Chondrocyte (in vitro differentiated cells): ENCODE measurements at places on chromosomes 12 and 14. TPM values are rescaled to one million over a fixed set of nuclear protein-coding genes. Genes with fewer than 3 reads are reported as not detected.
A peak's percentile ranks its signal among the peaks of the same experiment; 100 is the strongest.

DNA sequence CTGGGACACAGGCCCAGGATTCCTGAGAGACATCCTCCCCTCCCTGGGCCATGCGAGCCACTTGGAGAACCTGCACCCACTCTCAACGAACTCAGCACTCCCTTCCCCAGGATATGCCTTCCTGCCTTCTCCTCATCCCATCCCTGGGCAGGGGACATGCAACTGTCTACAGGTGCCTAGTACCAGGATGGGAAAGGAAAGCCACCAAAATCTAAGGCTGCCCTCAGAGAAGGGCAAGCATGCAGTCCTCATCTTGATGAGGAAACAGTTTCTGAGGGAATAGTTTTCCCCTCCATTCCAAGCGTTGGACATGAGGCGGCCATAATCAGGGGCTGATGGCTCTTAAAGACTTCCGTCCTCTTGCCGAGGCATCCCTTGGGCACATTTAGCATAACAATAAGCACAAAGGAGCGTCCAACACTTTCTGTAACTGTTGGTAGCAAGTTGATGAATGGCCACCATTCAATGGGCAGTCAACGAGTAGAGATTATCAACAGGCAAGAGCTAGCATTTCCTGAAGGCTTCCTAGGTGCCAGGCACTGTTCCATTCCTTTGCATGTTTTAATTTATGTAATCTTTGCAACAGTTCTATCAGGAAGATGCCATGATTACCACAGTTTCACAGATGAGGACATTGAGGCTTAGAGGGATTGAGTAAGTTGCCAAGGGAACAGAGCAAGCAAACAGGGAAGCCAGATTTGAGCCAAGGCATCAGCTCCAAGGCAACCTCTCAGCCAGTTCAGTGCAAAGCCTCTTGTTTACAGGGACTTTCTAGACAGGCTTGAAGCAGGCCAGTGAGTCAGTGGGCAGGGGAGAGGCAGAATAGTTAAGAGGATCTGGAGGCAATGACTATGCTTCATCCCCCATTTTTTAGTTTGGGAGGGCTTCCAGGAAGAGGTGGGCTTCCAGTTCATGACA lies 105.1 kb downstream of the SINHCAF start:
- peaks cover 43% of the 10 kb centered on the region for H3K27me3 ChIP-seq
- no peaks in the 10 kb centered on the region for H3K4me1 ChIP-seq
- DNase-seq: no peak
- peaks cover 3% of the 10 kb centered on the region for H3K36me3 ChIP-seq
- H3K27ac ChIP-seq: no peak overlapping the region

GRCh38 chr14:101377069-101377468 lies 184.2 kb upstream of the DIO3 start:
- H3K27me3 ChIP-seq: peaks cover 36% of the 10 kb centered on the region
- H3K36me3 ChIP-seq: peaks cover 1% of the 10 kb centered on the region
- no peak overlapping the region for H3K27ac ChIP-seq
- DNase-seq: no peak
- H3K4me1 ChIP-seq: peaks cover 3% of the 10 kb centered on the region
- no peak overlapping the region for H3K4me3 ChIP-seq

DNA sequence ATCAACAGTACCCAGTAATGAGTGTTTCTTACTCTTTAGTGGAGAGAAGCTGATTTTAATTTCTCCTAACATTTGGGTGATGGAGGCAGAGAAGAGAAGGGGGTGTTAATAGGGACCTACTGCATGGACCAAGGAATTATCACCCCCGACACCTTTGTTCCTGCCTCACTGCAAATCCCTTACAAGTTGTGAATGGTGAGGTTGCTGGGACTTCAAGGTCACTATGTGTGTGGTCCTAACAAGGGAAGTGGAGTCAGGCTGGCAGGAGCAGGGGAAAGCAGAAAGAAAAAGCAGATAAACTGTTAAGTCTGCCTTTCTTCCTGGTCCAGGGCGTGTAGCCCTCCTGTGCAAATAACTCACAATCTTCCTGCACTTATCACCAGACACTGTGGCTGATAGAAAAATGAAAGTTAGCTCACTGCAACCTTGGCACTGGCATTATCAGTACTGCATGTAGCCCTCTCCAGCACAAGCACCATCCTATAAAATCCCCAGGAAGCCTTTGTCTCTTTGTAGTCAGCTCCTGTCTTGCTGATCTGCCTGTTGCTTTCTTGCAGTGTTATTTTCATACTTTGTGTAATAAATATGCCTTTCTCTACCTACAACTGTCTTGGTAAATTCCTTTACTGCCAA lies 112.3 kb upstream of the DNM1L start:
- DNase-seq: no peak
- no peak overlapping the region for H3K4me3 ChIP-seq
- no peak overlapping the region for H3K27ac ChIP-seq
- H3K27me3 ChIP-seq: no peaks in the 10 kb centered on the region
- H3K4me1 ChIP-seq: peaks cover 23% of the 10 kb centered on the region

- no peak overlapping the region for H3K27ac ChIP-seq
- no peak for DNase-seq
- H3K4me1 ChIP-seq: no peaks in the 10 kb centered on the region
- no peak overlapping the region for H3K4me3 ChIP-seq
- no peaks in the 10 kb centered on the region for H3K36me3 ChIP-seq
- H3K27me3 ChIP-seq: no peaks in the 10 kb centered on the region
Measured at GRCh38 chr14:105260959-105261358, 12.6 kb downstream of the BTBD6 start.

DNA sequence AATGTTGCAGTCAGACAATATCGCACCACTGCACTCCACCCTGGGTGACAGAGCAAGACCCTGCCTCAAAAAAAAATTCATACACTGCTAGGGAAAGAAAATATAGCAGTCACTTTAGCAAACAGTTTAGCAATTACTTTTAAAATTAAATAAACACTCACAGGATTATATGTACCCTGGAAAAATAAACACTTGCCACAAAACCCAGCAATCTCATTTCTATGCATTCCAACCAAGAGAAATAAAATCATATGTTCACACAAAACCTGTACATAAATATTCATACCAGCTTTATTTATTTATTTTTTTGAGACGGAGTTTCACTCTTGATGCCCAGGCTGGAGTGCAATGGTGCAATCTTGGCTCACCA lies 20.2 kb downstream of the ATXN2 start:
- H3K27ac ChIP-seq: peak overlapping the region; percentile 10
- DNase-seq: no peak
- H3K36me3 ChIP-seq: no peaks in the 10 kb centered on the region
- peaks cover 29% of the 10 kb centered on the region for H3K4me1 ChIP-seq

- H3K27me3 ChIP-seq: no peaks in the 10 kb centered on the region
- no peak overlapping the region for H3K4me3 ChIP-seq
- H3K4me1 ChIP-seq: no peaks in the 10 kb centered on the region
- no peak overlapping the region for H3K27ac ChIP-seq
- H3K36me3 ChIP-seq: peaks cover 41% of the 10 kb centered on the region
- DNase-seq: no peak
Measured at GRCh38 chr12:4289231-4289878, 15.8 kb downstream of the CCND2 start.

DNA sequence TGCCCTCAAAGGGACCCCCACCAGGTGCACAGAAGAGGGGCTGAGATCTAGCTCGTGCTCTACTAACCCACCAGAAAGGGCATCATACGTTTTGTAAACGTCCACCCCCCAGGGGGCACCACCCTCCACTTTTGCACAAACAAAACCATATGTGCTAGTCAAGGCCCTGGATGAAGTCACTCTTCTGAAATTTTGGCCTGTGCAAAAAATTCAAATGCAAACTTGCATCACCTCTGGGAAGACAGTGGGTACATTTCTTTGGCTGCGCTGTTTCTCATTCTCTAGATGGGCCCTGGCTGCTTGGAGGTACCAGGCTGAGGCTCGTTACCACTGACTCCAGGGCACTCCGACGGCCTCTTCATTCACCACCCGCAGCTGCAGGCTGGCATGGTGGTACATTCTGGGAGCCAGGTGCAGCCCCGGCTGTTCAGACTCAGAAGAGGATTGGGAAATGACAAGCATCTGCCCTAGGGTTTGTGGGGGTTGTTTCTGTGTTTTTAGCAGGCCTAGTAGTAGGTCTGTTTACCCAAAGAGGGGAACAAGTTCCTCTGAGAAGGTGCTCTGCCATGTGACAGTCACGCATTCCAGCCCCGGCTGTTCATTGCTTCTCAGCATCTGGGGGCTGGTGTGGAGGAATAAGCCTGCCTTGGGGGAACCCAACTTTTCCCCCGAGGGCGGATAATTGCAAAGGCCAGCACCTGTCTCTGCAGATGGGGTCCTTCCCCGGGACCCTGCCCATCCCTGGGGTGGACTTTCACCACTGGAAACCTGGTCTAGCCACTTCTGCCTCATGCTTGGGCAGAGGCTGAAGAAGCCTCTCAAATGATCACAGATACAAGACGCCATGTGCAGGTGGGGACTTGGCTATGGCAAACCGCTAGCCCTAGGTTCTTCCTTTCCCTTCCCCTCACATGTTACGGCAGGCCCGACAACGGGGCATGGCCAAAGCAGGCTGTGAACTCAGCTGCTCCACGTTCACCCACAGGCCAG lies 147.6 kb downstream of the DPF3 start:
- H3K27me3 ChIP-seq: no peaks in the 10 kb centered on the region
- peaks cover 38% of the 10 kb centered on the region for H3K4me1 ChIP-seq
- H3K27ac ChIP-seq: peak overlapping the region; percentile 75
- H3K4me3 ChIP-seq: no peak overlapping the region

GRCh38 chr14:30242744-30243143 lies 315.1 kb upstream of the PRKD1 start:
- H3K4me3 ChIP-seq: no peak overlapping the region
- no peak for DNase-seq
- H3K4me1 ChIP-seq: no peaks in the 10 kb centered on the region
- H3K36me3 ChIP-seq: no peaks in the 10 kb centered on the region
- no peak overlapping the region for H3K27ac ChIP-seq

- H3K36me3 ChIP-seq: no peaks in the 10 kb centered on the region
- H3K27ac ChIP-seq: peak overlapping the region; percentile 79
- DNase-seq: no peak
- peaks cover 55% of the 10 kb centered on the region for H3K4me1 ChIP-seq
- H3K27me3 ChIP-seq: no peaks in the 10 kb centered on the region
Measured at GRCh38 chr14:61615743-61616523, 79.4 kb upstream of the HIF1A start.

DNA sequence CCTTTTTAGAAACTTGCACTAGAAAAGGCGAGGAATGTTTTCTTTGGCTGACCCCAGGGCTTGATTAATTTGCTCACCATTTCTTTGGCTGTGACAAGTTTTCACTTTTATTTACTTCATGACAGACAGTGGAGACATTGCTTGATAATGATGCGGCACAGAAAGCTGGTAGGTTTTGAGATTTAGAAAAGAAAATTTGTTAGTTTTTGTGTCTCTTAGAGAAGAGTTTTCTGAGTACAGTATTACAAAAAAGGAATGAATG lies 18.4 kb downstream of the SRGAP1 start:
- no peaks in the 10 kb centered on the region for H3K27me3 ChIP-seq
- H3K4me1 ChIP-seq: peaks cover 45% of the 10 kb centered on the region

DNA sequence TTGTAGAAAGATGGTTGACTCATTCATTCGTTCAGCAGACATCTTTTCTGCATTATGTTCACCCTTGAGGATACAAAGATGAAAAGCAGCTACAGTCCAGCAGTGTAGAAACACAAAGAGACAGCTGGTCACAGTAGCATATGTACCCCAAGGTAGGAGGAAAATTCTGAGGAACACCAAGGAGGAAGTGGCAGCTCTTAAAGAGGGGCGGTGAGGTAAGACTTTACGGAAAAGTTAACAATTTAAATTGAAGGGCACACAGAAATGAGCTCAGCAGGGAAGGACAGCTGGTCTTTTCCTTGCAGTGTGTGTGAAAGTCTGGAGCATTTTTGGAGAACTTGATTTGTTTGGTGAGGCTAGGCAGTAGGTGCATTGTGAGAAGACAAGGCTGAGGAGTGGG lies 3.5 kb downstream of the SLC35E3 start:
- no peak overlapping the region for H3K4me3 ChIP-seq
- peaks cover 10% of the 10 kb centered on the region for H3K36me3 ChIP-seq
- H3K27ac ChIP-seq: no peak overlapping the region
- H3K4me1 ChIP-seq: peaks cover 45% of the 10 kb centered on the region

The PIWIL1 gene
- not detected in 3 replicates for total RNA-seq

The KRT6B gene
- not detected in 3 replicates for total RNA-seq

The NEK9 gene
- total RNA-seq: 63.3 to 109 TPM (median 65.4 TPM) in 3 replicates

The FAM234B gene
- 3.4 to 5.0 TPM (median 3.8 TPM) in 3 replicates for total RNA-seq

The CISTR gene
- not detected in 3 replicates for total RNA-seq

The KRT72 gene
- not detected in 3 replicates for total RNA-seq

The GAS2L3 gene
- 3.6 to 6.3 TPM (median 5.6 TPM) in 3 replicates for total RNA-seq
